ENCODE measurements at places on chromosomes 5 and 9.

DNA sequence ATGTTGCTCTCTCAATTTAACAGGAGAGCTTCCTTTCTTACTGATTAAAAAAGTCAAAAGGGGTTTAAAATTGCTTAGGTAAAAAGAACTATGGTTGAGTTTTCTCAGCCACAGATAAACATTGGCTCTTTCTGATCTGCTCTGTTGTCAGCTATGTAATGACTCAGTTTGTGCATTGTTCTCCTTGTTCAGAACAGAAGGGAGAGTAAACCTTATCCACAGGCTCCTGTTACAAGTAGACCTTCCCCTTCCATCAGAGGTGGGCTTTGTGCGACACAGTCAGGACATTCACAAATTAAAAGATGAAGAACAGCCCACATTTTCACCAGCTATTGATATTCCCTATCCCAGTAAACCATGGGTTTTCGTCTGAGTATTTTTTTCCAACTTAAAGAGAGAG lies 236.3 kb upstream of the SEMA6A start:
- DNase-seq = no peak

- no peak for DNase-seq
These were observed 110.1 kb upstream of the OTULINL start for GRCh38 chr5:14471507-14471906.

- no peak for DNase-seq
These were observed 210.2 kb upstream of the ISL1 start for GRCh38 chr5:51172903-51173626.

DNA sequence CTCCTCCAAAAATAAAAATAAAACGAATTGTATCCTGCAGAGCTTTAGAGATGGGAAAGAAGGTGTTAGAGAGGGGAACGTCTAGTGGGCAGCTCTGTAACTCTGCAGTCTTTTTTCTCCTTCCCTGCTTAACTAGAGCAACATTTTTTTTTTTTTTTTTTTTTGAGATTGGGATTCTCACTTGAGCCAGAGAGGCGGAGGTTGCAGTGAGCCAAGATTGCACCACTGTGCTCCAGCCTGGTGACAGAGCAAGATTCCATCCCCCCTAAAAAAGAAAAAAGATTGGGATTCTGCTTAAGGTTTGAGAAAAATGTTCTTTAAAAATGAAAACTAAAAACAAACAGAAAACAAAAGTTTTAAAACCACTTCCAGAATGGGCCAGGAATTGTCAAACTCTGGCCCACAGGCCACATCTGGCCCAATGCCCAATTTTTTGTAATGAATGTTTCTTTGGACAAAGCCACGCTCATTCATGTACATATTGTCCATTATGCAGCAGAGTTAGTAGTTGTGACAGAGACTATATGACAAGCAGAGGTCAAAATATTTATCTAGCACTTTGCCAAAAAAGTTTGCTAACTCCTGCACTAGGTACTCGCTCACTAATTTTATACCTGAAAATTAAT lies 98.5 kb downstream of the ZCCHC7 start:
- DNase-seq = no peak

DNA sequence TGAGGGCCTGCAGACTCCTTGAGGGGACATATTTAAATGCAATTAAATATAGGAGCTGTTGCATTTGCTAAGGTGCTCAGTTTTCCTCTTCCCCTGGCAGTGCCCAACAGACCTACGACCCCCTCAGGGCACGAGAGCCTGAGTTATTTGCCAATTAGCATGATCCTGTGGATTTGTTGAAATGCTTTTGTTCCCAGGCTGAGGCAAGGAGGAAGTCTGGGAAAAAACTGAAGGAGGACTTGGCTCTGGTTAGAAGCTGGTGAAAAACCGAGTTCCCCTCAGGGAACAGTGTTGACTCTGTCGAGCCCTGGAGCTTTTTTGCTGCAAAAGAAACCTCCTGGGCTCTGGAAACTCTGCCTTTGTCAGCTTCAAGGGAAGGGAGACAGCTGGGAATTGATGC lies 103.6 kb upstream of the SHB start:
- no peak for DNase-seq

DNA sequence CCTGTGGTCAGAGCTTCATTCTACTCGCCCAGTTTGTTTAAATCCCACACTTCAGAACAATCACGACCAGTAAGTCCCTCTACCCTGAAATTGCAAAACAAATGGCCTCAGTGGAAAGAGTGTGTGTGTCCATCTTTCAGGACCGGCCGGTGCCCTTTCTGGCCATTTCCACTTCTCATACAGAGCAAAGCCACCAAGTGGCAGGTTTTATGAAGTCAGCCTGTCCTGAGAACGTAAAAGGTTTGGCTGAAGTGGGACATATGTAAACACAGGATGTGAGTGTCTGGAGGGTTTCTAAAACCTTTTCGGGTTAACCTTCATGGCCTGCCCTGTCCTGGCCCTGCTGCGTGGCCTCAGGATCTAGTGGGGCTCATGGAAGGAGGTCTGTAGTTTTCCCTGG lies 24.7 kb downstream of the NXNL2 start:
- no peak for DNase-seq

- DNase-seq = no peak
These were observed 158.3 kb downstream of the DOCK2 start for GRCh38 chr5:169795338-169795737.

- DNase-seq = no peak
These were observed 681 bp downstream of the F2R start for GRCh38 chr5:76716456-76717157.

GRCh38 chr5:144468571-144468970 lies 297.9 kb downstream of the KCTD16 start:
- no peak for DNase-seq

DNA sequence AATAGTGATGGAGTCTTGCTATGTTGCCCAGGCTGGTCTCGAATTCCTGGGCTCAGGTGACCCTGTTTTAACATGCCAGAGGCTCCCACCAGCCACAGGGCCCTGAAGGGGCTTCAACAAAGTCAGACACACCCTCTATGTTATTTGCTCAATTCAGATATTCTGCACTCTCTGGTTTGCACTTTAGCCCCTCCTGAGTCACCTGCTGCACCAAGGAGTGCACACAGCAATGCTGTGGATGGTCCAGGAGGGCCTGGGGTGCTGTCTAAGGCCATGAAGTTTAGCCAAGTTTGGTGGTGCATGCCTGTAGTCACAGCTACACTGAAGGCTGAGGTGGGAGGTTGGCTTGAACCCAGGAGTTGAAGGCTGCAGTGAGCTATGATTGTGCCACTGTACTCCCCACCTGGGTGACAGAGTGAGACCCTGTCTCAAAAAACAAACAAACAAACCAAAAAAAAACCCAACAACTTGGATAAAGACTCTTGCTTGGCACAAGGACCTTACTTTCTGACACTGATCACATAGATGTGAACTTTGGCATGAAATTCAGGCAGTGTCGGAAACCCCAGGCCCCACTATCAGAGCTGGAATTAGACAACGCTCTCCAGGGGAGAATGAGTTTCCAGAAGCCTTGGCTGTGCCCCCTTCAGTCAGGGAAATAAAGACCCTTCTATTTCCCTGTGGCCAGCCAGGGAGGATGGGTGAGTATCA lies 39.7 kb upstream of the CDKN2AIPNL start:
- no peak for DNase-seq

- DNase-seq = no peak
These were observed 146.8 kb upstream of the FBXL7 start for GRCh38 chr5:15353086-15353645.

- DNase-seq = no peak
These were observed 31.4 kb downstream of the COL15A1 start for GRCh38 chr9:98974994-98975712.

GRCh38 chr5:171839112-171839511 lies 53.5 kb downstream of the SMIM23 start:
- no peak for DNase-seq

Data from thoracic aorta (tissue), 2 donors.